ENCODE measurements at places on chromosomes 13 and 19.

- DNase-seq: no peak
Observed at GRCh38 chr19:41426116-41426841, 895 bp downstream of the B3GNT8 start.

DNA sequence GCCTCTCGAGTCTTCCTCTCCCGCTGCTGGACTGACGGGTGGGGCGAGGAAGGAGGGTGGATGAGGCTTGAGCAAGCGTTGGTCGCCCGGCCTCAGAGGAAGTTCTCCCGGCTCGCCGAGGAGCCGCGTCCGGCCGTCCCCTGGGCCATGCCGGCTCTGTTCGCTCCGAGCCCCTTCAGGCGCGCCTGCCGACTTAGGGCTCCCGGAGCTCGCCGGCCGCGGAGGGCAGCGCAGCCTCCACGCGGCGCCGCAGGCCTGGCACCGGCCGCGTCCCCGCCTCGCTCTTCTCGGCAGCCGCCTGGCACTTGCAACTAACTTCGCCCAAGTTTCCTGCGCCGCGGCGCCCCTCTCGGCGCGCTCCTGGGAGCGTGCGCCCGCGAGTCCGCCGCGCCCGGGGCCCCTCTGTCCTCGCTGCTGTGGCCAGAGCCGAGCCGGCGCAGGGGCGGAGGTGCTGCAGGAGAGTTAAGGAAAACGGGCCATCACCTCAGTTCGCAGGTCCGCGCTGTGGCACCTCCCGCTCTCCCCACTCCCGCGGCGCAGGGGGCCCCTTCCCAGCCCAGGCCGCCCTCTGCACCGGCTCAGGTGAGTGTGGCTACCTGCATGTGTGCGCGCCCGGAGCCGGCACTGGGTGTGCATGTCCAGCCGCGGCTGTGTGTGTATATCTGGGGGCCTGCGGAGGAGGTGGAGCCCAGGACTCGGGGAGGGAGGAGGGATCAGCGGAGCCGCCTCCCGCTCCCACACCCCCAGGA, 641 bp upstream of the SOX21 start:
- DNase-seq: peak; percentile 55

- DNase-seq: peak; percentile 71
Observed at GRCh38 chr13:99404005-99404755, 97.0 kb upstream of the GPR183 start.

GRCh38 chr13:108669381-108669780, 40.0 kb downstream of the MYO16 start:
- no peak for DNase-seq

DNA sequence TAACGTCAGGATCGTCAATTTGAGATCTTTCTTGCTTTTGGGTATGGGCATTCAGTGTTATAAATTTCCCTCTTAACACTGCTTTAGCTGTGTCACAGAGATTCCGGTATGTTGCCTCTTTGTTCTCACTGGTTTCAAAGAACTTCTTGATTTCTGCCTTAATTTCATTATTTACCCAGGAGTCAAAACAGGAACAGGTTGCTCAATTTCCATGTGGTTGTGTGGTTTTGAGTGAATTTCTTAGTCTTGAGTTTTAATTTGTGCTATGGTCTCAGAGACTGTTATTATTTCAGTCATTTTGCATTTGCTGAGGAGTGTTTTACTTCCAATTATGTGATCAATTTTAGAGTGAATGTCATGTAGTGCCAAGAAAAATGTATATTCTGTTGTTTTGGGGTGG, 153.1 kb downstream of the PCDH17 start:
- no peak for DNase-seq

DNA sequence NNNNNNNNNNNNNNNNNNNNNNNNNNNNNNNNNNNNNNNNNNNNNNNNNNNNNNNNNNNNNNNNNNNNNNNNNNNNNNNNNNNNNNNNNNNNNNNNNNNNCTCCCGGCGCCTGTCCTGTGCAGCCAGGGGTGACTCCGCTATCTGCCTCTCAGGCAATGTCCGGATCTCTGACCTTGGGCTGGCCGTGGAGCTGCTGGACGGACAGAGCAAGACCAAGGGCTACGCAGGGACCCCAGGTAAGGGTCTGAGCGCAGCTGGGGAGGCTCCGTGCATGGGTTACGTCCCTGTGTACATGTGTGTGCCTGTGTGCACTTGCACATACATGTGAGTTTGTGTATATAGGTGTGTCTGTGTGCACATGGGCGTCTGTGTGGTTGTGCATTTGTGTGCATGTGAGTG, 36.1 kb upstream of the TMEM255B start:
- DNase-seq: no peak

DNA sequence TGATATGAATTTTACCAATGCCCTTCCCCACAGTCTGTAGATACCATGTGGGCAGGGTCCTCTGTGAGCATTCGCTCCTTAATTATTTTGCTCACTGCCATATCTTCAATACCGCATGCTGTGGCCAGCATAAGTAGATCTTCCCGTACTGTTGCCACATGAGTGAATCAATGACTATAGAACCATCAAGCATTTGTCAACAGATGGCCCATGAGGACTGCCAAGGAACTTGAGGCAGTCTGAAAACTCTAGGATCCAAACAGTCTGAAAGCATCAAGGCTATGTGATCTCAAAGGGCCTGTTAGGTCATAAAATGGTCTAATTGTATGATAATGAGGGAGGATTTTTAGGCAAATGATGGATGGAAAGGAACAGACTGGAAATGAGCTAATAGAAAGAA, 27.4 kb upstream of the GPR12 start:
- DNase-seq: no peak

DNA sequence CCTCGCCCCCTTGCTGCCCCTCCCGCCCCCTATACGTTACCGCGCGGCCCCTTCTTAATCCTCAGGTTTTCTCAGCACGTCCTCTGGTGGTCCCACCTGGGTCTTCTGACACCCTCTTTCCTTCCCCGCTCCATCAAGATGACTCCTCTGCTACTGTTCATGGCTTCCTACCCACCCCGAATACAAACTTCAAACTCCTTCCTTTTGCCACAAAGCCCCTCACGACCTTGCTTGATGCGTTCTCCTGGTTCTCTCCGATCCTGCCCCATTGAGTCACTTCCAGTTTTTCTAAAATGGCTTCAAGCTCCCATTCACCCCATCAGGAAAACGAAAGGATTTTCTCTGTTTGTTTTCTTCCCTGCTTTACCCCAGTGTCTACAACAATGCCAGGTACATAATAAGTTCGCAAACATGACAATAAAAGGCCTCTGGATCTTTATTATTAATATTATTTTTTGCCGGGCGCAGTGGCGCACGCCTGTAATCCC, 734 bp upstream of the SERTAD3 start:
- no peak for DNase-seq

- DNase-seq: no peak
Observed at GRCh38 chr13:71274923-71275608, 591.9 kb downstream of the DACH1 start.

- DNase-seq: peak; percentile 79
Observed at GRCh38 chr19:719636-720344, 11.1 kb downstream of the PALM start.

GRCh38 chr13:81388400-81388799, 1047.5 kb upstream of the SPRY2 start:
- no peak for DNase-seq

DNA sequence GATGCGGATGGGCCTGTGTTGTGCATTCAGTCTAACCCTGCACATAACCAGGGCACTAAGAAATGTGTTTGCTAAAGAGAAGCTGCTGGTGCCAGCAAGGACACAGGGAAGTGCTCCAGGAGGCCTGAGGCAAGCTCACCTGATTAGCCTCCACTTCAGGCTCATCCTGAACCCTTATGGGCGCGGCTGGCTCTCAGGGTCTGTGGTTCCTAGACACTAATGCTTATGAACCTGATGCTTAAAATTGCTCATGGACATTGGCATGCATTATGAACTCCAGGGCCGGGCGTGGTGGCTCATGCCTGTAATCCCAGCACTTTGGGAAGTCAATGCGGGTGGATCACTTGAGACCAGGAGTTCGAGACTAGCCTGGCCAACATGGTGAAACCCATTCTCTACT, 34.3 kb downstream of the SERP2 start:
- DNase-seq: no peak

DNA sequence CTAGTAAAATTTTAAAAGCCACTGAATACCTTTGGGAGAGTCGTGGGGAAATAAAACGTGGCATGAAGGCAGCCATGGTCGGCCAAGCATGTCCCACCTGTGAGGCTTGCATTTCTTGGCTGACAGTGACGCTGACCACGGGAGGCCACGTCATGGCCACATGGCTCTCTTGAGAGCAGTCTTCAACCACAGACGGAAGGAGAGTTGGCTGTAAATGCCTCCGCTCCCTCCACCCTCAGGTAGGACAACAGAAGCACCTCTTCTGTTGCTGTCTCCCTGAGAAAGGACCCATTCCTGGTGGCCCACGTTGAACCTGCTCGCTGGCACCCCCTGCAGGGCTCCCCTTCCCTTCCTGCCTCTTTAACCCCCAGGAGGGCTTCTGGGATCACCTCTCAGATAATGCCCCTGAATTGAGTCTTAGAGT, 10.6 kb upstream of the LRRC25 start:
- DNase-seq: peak; percentile 57
